Stomach (tissue), 19 donors: ENCODE measurements at places on chromosomes 11 and 22. TPM values are rescaled to one million over a fixed set of nuclear protein-coding genes. Genes with fewer than 3 reads are reported as not detected.
A peak's percentile ranks its signal among the peaks of the same experiment; 100 is the strongest.

The CRYAB gene
- total RNA-seq = 28.4 TPM

The PLA2G3 gene
- not detected for total RNA-seq

The EMID1 gene
- total RNA-seq = 23.6 TPM

The TH gene
- not detected for total RNA-seq

The DEFB131B gene
- total RNA-seq = not detected

The ASCC2 gene
- 57.9 TPM for total RNA-seq

The ZNRF3 gene
- 52.7 TPM for total RNA-seq

DNA sequence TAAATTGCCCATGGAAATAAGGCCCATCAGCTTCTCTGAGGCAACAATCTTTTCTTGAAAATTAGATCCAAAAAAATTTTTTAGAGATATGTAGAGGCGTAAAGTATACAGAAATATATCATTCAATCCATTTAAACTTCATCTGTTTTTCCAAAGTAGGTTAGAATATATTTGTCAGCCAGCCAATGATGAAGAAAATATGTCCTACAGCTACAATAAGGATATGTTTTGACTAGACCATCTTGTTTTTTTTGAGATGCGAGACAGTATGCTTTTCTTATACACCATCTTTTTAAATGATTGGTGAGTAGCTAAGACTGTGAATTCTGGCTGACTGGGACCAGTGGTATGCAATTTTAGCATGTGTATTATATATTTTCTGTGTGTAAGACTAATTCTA is 630.4 kb upstream of the CNTN5 start:
- H3K4me1 ChIP-seq = no peaks in the 10 kb centered on the region
- H3K27ac ChIP-seq = no peak overlapping the region
- no peak for DNase-seq
- no peak overlapping the region for H3K4me3 ChIP-seq
- no peaks in the 10 kb centered on the region for H3K27me3 ChIP-seq

- no peak overlapping the region for H3K27ac ChIP-seq
- DNase-seq = no peak
- H3K27me3 ChIP-seq = no peaks in the 10 kb centered on the region
These were observed 149.8 kb upstream of the MPPED2 start for GRCh38 chr11:30735946-30736345.

- H3K4me3 ChIP-seq = no peak overlapping the region
- no peak overlapping the region for H3K27ac ChIP-seq
- peaks cover 26% of the 10 kb centered on the region for H3K4me1 ChIP-seq
- DNase-seq = no peak
- no peaks in the 10 kb centered on the region for H3K27me3 ChIP-seq
- H3K36me3 ChIP-seq = no peaks in the 10 kb centered on the region
These were observed 5.1 kb downstream of the CABIN1 start for GRCh38 chr22:24016156-24016555.

GRCh38 chr11:128351168-128351567 is 236.2 kb downstream of the ETS1 start:
- no peak overlapping the region for H3K27ac ChIP-seq
- H3K36me3 ChIP-seq = no peaks in the 10 kb centered on the region
- H3K4me3 ChIP-seq = no peak overlapping the region

DNA sequence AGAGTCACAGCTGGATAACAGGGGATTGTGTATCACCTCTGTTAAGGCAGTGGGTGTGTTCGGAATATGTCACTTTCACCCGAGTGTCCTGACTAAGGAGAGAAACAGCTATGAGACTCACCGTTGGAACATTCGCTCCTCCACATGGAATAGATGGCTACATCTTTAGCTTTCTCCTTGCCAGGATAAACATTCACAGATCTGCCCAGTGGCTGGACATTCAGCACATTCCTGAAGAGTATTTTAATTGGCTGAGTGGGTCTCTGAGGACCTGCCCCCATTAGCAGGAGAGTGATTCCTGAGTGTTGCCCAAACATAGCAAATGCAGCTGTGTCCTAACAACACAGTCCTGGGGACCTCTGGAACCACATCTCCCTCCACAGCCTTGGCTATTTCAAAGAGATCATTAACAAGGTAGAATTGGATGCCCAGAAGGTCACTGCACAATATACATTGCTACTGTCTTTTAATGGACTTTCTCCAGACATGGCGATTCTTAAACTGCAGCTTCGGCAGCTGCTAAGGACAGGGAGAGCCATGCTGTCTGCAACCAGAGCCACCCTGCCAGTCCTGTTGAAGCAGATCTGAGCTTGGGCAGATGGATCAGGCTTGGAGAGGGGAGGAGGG is 435.0 kb upstream of the CADM1 start:
- DNase-seq = no peak
- no peak overlapping the region for H3K27ac ChIP-seq
- H3K36me3 ChIP-seq = no peaks in the 10 kb centered on the region
- H3K4me1 ChIP-seq = no peaks in the 10 kb centered on the region
- H3K4me3 ChIP-seq = no peak overlapping the region

GRCh38 chr22:33076343-33076742 is 18.2 kb upstream of the SYN3 start:
- no peak for DNase-seq
- H3K4me1 ChIP-seq = no peaks in the 10 kb centered on the region
- H3K36me3 ChIP-seq = no peaks in the 10 kb centered on the region
- no peak overlapping the region for H3K4me3 ChIP-seq
- H3K27me3 ChIP-seq = peaks cover 14% of the 10 kb centered on the region

DNA sequence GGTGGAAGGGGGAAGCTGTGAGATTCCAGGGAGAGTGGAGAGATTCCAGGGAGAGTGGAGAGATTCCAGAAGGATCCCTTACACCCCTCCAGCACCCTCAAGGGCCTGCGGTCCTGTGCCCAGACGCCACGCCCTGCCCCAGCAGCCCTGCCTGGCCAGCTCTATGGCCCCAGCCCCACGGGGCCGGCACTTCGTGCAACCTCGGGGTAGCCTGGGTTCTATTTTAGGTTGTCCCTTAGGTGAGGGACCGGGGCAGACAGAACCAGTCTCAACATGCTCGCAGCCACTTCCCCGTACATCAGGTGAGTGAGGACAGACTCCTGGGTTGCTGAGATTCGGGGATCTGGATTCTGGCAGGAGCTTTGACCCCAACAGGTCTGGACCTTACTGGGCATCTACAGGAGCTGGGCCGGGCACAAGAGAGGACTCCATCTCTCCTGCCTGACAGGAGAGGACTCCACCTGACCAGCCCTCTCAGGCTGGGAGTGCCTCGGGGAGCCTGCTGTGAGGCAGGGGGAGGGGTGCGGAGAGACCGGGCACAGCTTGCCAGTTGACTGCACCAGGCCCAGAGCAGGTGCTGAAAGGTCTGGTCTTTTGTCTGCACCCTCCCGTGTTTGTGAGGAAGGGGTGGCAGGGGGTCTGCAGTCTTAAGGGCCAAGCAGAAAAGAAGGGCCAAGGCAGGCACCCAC is 8.5 kb upstream of the ADORA2A start:
- H3K27me3 ChIP-seq = no peaks in the 10 kb centered on the region
- no peak overlapping the region for H3K27ac ChIP-seq
- peaks cover 14% of the 10 kb centered on the region for H3K4me1 ChIP-seq
- no peak for DNase-seq
- no peak overlapping the region for H3K4me3 ChIP-seq

- H3K36me3 ChIP-seq = no peaks in the 10 kb centered on the region
- H3K27me3 ChIP-seq = no peaks in the 10 kb centered on the region
- peaks cover 42% of the 10 kb centered on the region for H3K4me1 ChIP-seq
- no peak overlapping the region for H3K4me3 ChIP-seq
- peak; percentile 84 for DNase-seq
These were observed 20.1 kb upstream of the PEX26 start for GRCh38 chr22:18057568-18058209.

DNA sequence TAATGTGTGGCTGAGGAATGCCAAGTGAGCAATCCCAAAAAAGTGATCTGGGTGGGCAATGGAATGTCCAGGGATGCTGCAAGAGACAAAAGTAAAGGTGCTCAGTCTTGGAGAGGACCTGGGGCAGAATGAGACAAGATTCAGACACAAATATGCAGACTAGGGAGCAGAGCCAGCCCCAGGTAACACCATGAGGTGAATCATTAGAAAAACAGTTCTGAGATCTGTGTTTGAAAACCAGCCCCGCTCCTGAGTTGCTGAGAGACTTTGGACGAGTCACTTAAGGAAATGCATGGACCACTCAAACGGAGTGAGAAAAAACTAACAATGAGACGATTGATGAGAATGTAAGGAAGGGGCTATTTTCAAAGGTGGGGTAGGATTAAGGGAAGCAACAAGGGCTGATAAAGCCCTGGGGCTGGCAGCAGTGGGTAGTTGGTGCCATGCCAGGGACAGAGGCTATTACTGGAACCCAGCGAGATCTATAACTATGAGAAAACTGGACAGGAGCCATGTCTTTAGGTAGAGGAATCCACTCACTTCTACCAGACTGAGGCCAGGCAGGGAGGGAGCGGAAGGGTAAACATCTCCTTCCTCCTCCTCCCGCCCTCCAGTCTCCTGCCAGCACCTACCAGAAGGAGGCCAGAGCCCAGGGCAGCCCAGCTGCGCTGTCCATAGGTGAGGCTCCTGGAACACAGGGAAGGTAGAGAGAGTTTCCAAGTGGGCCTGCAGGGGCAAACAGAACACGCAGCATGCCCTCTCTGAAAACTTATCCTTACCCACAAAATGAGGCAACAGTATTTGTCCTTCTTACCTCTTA is 130.4 kb upstream of the TEAD1 start:
- H3K27ac ChIP-seq = no peak overlapping the region
- DNase-seq = peak; percentile 55
- no peaks in the 10 kb centered on the region for H3K27me3 ChIP-seq
- H3K4me1 ChIP-seq = peaks cover 31% of the 10 kb centered on the region

GRCh38 chr11:126063507-126063852 is 814 bp upstream of the CDON start:
- peaks cover 24% of the 10 kb centered on the region for H3K27me3 ChIP-seq
- H3K36me3 ChIP-seq = no peaks in the 10 kb centered on the region
- H3K4me1 ChIP-seq = peaks cover 16% of the 10 kb centered on the region
- H3K4me3 ChIP-seq = peak overlapping the region; percentile 76
- DNase-seq = no peak
